ENCODE measurements at places on chromosomes 3 and 15.

DNA sequence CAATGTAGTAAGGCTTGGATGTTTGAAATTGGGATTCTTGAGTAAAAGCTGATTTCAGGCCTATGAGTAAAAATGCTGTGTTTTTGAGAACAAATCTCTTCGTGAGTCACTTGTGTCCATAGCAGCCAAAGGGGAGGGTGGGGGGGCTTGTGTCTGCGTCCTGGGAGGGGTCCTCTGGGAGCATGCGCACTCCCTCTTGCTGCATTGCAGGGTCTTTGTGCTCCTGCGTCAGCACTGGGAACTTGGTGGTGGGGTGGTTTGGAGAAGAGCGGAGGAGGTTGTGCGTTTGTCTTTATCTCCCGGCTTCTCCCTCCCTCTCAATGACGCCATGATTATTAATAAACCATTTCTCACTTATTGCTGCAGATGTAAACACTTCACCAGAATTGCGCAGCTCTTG lies 75.9 kb upstream of the NDN start:
- DNase-seq: no peak

GRCh38 chr15:49843725-49844124 lies 222.9 kb downstream of the DTWD1 start:
- peak; percentile 47 for DNase-seq

GRCh38 chr3:26428992-26429391 lies 193.6 kb upstream of the LRRC3B start:
- DNase-seq: no peak

DNA sequence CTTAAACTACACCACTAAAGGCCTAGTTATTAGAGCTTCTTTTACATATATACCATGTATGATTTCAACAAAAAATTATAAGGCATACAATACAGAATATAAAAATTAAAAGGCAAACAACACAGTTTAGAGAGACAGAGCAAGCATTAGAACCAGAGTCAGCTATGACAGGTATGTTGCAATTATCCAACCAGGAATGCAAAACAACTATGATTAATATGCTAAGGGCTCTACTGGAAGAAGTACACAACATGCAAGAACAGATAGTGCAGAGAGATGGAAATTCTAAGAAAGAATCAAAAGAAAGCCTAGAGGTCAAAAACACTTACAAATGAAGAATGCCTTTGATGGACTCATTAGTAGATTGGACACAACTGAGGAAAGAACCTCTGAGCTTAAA lies 39.6 kb downstream of the CCDC54 start:
- no peak for DNase-seq

DNA sequence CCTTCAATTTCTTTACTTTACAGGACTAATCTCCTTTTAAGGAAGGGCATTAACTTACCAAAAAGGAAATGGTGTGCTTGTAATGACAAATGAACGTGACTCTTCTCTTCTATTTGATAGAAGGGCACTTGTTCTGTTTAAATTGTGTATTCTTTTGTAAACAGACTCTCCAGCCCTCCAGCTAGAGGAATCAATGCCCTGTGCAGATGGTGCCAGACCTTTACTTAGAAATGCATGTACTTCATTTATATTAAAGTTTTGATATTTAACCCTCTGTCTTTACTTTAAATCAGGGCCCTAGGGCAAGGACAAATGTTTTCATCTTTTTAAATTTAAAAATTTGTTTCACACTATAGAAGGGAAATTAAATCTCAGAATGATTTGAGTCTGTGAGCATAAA lies 355.1 kb downstream of the GBE1 start:
- DNase-seq: no peak

GRCh38 chr15:76011627-76012551 lies at the start of gene NRG4:
NRG4 (minus strand) TSS chr15:76012424; CDS start chr15:76011230, 1,194 bp downstream.
- no peak for DNase-seq

DNA sequence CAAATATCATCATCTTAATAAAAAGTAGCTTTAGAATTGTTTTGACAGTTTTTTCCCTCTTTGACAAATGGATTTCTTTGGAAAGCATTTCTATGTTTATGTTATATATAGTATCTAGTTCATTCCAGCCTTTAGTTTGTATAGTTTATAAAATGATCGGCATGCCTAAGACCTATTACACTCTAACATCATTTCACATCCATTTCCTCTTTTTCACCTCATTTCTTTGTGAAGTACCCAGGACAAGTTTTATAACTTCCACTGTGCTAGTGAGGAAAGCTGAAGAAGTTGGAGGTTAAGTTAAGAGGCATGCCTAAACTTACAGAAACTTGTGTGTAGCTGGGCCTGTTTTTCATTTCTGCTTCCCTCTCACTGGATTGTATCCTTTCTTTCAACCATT lies 178.4 kb downstream of the TP63 start:
- no peak for DNase-seq

- DNase-seq: no peak
Observed at GRCh38 chr15:50261981-50262380, 3.5 kb downstream of the HDC start.

DNA sequence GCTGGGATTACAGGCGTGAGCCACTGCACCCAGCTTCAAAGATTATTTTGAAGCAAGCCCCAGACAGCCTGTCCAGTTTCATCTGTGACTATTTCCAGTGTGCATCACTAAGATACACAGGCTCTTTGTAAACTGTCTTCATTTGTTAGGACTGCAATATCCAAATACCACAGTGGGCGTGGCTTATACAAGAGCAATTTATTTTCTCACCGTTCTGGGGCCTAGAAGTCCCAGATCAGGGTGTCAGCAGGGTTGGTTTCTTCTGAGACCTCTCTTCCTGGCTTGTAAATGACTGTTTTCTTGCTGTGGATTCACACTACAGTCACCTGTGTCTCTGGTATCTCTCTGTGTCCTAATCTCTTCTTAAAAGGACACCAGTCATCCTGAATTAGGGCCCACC lies 59.7 kb downstream of the RLBP1 start:
- no peak for DNase-seq

DNA sequence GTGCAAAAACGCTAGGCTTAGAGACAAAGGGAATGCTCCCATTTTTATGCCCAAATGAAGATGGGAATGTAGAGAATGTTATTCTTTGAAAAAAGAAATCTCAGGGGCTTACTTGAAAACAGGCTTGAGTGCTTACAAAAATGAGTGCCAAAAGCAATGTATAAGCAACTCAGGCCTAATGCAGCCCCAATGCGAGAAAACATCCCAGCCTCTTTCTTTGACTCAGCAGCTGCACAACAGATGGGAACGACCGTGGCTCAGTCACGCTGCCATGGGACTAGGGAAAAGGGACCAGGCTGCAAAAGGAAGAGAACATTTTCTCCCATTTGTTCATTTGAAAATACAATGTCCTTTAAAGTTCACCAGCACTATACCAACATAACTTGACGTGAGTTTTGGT lies 246.4 kb upstream of the LRIG1 start:
- DNase-seq: no peak

GRCh38 chr3:151152455-151153079 lies 50.4 kb downstream of the GPR171 start:
- DNase-seq: no peak

DNA sequence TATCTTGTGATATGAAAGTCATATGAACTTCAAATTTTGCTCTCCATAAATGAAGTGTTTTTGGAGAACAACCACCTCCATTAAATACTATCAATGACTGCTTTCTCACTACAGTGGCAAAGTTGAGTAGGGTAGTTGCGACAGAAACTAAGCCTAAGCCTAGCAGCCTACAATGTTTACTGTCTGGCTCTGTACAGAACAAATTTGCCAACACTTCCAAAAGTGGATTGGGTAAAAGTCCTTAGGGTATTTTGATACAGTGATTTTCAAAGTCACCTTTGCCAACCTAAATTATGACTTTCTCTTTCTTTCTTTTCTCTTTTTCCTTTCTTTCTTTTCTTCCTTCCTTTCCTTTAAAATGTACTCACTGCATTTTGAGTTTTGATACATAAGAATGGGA lies 142.6 kb downstream of the PLCL2 start:
- DNase-seq: no peak

- DNase-seq: no peak
Observed at GRCh38 chr3:64809086-64809485, 121.3 kb upstream of the ADAMTS9 start.

DNA sequence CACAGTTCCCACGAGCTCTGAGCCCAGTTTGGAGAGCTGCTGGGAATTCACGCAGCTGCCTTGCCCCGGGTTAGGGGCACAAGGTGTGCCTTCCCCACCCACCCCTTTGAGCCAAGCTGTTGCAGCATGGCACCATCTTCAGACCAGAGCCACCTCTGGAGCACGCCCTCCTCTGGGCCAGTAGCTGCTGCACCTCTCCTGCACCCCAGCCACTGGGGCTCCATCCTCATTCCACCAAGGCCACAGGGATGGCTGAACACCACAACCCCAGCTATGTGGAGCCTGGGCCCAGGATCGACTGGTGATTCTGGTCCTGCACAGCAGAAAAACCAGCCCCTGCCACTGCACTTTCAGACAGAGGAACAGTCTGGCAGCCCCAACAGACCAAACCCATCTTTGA lies 25.7 kb downstream of the TUBGCP5 start:
- no peak for DNase-seq

DNA sequence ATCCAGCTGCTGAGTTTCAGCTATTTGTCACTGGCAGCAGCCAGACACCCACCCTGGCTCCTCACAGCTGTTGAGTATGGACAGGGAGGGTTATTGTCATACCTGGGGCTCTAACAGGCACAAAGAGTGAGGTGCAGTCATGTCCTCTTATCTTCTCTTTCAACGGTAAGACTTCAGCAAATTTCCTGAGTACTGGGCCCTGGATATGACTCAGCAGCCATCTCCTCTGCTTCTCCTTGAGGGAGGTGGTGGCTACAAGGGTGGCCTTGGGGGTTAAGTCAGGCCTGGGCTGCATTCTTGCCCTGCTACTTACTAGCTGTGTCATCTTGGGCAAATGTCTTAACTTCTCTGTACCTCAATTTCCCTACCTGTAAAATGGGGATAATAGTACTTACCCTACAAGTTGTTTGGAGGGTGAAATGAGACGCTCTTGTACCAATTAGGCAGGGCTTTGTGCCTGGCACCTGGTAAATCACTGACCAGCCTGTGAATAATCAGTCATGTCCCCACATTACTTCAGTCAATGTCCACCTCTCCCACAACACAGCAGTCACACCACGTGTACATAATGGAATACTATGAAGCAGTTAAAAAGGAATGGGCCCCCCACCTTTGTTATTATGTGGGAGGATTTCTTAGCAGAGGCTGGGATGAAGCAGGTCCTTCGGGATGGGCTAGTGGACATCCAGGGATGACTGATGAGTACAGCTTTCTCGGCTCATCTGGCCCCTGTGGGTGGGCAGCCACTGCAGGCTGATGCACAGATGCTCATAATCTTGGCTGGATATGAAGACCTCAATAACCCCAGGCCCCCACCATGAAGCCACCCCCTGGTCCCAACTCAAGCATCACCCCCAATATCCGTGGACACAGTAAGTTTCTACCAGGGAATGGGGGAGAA lies 528.8 kb downstream of the SHQ1 start:
- no peak for DNase-seq

- no peak for DNase-seq
Observed at GRCh38 chr3:34678575-34678974, 880.1 kb downstream of the PDCD6IP start.

- no peak for DNase-seq
Observed at GRCh38 chr3:46565607-46566039, 479 bp downstream of the LRRC2 start.

DNA sequence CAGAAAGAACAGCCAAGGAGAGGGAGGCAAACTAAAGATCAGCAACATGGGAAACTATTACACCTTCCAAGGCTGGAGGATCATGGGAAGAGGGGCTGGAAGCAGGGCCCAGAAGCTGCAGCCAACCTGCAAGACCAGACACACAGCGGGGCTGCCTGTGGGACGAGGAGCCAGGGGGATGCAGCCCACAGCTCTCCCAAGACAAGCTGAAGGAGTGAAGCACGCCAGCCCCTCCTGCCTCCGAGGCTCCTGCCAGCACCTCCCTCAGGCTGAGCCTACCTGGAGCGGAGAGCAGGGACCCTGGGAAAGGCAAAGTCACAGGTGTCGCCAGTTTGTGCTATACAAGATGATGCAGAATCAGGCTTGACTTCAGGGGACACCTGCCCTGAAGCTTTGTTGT lies 133.3 kb downstream of the OSBPL10 start:
- DNase-seq: no peak

GRCh38 chr15:52524223-52525136 lies 4.2 kb downstream of the MYO5A start:
- no peak for DNase-seq

DNA sequence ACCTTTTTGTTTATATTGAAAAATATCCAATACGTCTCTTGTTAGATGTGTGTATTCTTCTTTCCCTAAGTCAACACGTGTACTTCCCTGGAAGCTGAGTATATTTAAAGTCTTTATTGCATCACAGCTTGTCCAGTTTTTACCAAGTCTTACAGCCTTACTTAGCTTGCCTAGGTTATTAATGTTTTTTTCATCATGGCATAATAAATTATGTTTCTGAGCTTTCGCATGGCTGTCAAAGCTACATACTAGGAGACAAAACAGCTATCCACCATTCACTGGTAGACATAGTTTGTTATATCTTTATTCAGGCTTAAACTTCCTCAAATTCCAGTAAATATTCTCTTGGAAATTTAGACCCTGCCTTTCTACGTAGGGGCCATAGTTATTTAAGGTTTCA lies 224.2 kb downstream of the BCHE start:
- no peak for DNase-seq

DNA sequence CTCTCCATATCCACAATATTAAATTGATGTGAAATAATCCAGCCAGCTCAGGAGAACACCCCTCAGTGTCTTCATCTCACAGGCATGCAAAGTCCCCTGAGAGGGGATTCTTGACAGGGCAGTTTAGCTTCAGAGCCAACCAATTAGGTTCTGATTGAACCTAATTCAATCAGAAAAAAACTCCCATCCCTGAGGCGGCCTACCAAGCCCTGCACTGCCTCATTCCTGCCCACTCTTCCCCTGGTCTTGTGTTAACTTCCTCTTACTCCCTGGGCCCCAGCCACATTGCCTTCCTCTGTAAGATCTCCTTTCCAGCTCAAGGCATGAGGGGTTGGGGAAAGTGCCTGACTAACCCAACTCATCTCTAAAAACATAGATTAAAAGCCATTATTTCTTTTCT lies 46.1 kb downstream of the FRMD4B start:
- DNase-seq: no peak

- no peak for DNase-seq
Observed at GRCh38 chr15:39748276-39748675, 34.4 kb downstream of the FSIP1 start.

DNA sequence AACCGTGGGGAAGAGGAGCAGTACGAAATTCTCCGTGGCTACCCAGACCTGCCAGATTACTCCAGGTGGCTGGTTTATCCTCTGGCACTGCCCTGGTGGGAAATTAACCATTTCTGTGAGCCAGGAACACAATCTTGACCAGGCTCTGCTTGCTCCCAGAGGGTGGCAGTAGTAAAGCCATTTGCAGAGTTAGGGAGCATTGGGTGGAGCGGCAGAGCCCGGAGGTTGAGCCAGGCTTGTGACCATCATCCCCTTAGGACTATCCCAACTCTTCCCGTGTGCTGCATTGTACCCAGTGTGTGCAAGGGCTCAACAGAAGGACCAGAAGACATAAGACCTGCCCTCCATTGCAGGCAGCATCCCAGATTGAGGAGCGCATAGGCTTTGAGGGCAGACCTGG lies 5.3 kb downstream of the KNG1 start:
- no peak for DNase-seq
